C1 segment of cervical spinal cord (tissue), 14 donors: ENCODE measurements at places on chromosomes 16 and 17.

DNA sequence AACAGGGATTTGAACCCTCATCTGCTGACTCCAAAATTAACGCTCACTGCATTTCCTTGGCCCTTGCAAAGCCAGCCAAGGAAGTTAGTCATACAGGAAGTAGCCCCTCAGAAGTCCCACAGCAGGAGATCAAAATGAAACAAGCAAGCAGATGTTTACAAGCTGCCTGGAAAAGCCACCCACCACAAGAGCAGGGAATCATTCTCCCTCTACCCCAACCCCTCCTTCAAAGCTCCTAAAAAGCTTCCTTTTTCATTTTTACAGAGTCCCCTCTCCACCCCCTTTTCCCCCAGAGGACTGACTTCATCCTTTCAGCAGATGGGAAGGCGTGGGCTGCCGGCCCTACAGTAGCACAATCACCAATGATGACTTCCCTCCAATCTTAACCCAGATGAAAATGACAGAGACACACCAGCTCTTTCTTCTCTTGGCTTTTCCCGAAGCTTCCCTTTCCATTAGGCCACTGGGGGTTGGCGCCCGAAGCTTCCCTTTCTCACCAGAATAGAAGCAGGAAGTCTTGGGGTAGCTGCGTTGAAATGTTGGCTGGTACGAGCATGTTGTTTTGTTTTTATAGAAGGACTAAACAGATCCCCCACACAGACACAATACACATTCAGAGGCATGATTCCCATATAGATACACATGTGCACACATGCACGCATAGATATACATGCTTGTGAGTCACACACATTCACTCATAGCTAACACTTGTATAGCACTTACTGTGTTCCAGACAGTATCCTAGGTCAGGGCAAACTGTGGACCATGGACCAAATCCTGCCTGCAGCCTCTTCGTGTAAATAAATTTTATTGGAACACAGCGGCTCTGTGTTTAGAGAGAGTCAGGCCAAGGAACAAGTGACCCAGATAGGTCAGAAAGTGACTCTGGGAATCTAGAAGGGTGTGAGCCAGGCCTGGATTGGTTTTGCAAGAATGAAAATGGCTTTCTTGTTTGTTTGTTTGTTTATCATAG is 17.4 kb downstream of the ITPRIPL2 start:
- DNase-seq, result peak; percentile 17

GRCh38 chr16:54316095-54316889 is 29.7 kb upstream of the IRX3 start:
- DNase-seq, result no peak

DNA sequence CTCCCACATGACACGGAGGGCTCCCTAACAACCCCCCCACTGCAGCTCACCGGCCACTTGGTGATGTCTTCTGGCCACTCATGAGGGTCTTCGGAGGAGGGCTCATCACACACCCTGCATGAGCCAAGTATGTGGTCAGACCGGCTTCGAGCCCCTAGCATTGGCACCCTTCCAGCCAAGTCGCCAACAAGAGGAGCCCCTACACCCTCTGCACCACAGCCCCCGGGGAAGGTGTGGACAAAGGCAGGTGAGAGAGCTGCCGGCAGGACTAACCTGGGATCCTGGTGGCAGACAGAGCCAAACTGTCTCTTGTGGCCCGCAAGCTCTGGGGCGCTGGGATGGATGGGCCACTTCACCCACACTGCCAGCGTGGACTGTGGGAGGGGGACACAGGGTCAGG is 6.5 kb downstream of the SNRNP25 start:
- DNase-seq, result no peak

DNA sequence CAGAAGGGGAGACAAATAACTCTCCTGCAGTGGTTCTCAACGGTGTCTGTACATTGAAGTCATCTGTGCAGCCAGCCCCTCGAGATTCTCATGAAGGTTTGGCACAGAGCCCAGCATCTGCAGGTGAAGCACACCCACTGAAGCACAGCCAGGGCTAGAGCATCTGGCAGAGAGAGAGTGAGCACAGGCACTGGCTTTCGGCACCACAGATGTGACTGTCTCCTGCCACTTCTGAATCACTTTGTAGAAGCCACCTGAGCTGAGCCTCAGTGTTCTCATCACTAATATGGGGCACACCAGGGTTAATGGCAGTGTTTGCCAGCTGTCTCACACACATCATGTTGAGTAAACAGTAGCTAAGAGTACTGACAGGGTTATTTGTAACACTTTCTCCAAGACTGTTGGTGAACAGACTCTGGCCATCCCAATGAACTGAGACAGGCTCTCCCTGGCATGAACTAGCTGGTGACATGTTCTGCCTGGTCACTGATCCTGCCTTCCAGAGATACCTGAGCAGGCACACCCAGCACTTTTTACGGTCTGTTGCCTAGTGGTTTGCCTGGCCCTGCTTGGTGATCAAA is 10.9 kb downstream of the HSPB9 start:
- DNase-seq, result no peak

- no peak for DNase-seq
These were observed 120.7 kb downstream of the CDH8 start for GRCh38 chr16:61915569-61915968.

- no peak for DNase-seq
These were observed 177.2 kb downstream of the CDH8 start for GRCh38 chr16:61858988-61859387.

DNA sequence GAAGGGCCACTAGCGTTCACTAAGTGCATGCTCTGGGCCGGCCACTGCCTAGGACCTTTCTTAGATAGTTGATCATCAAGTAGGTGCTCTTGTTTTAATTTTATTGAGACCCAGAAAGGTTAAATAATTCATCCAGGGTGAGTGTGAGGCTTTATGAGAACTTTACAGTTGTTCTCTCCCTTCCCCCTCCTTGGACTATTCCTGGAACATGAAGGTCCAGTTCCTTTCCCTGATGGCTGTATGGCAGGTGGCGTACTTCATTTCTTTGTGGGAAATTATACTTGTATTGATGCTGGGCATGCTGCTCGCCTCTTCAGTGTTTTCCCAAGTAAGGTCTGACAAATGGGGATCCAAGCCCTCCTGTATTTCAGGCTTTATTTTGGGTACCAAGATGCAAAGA is 8.5 kb downstream of the SGF29 start:
- no peak for DNase-seq

- no peak for DNase-seq
These were observed 5.0 kb upstream of the SLC25A35 start for GRCh38 chr17:8300226-8300625.

DNA sequence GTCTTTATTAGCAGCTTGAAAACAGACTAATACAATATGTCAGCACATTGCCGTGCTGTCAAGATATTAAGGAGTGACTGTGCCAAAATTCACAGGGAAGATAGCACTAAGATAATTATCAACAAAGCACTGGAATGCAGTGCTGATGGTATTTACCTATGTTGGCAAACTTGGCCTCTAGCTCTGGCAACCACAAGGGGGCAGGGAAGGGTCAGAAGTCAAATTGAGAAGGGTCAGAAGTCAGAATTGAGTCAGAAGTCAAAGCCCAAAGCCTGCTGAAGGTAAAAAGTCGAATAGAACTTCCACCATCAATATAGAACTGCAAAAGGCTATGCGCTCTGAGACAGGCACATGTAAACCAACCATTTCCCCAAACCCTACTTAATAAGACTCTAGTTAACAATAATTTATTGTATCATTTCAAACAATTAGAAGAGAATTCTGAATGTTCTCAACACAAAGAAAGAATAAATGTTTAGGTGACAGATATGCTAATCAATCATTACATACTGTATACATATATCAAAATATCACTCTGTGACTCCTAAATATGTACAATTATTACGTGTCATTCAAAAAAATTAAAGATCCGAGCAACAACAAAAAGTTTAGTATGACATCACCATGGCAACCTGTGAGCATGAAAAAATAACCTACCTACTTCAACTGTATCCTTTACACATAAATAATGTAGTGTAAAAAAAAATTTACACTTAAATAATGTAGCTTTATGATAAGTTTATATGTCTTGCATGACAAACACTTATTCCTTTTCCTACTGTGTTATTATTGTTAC is 916.1 kb downstream of the KCNJ2 start:
- DNase-seq, result no peak
